ENCODE measurements at places on chromosomes 6 and 20.

DNA sequence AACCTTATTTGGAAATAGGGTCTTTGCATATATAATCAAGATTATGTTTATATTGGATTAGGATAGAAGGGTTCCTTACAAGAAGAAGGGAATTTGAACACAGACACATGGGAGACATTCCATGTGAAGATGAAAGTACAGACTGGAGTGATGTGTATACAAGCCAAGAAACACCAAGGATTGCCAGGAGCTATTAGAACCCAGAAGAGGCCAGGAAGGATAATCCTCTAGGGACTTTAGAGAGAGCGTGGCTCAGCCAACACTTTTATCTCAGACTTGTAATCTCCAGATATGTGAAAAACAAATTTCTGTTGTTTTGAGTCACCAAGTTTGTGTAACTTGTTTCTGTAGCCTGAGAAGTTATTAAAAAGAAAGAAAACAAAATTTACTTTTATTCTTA, 1173.9 kb upstream of the CITED2 start:
- DNase-seq: no peak

DNA sequence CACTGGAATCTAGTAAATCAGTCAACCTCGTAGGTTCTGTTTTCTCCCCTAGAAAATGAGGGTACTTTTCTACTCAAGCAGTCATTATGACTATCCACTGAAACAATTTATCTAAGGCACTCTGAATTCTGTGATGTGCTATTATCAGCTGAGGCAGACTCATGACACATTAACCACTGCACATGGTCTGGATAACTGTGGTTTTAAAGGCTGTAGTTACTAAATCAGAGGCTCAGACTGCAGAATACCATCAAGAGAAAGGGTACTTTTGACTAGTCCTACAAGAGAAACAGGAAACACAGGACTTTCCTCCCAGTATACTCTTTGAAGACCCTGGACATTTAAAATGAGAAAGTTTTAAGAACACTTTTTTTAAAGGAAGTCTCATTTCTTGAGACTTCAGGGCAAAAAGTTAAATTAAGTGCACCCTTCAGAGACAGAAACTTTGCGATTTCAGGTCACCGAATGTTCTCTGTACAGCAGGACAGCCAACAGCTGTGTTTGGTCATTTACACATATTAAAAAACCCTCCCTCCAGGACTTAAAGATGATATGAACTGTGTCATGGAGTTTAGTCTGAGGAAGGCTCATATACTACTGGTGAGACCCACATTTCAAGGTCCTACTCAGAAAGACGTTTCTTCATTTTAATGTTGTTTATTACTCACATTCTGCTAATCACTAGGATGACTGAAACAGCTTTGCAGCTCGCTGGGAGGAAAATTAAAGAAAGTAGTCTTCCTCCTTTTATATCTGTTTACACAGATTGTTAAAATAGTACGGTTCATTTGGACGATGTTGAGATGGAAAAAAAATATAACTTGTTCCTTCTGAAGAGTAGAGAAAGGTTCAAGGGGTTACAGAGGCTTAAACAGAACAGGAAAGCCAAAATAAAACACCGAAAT, 19.9 kb downstream of the ATXN1 start:
- no peak for DNase-seq

- DNase-seq: no peak
Measured at GRCh38 chr6:71589254-71589653, 297.1 kb upstream of the RIMS1 start.

DNA sequence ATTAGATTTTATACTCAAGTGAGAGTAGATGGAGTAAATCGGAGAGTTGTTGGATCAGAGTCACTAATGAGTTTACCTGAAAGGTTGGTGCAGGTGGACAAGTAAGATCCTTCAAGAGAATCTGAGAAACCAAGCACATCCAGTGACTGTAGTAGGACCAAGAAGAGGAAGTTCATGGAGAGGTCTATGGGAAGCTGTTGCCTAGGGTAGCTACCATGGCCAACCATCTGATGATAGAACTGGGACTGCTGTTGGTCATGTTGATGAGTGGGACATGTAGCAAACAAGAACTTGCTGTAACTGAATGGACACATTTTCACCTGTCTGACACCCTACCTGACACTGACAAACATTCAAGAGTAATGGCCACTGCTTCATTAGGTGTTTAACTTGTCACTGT, 11.3 kb upstream of the ADGB start:
- no peak for DNase-seq

DNA sequence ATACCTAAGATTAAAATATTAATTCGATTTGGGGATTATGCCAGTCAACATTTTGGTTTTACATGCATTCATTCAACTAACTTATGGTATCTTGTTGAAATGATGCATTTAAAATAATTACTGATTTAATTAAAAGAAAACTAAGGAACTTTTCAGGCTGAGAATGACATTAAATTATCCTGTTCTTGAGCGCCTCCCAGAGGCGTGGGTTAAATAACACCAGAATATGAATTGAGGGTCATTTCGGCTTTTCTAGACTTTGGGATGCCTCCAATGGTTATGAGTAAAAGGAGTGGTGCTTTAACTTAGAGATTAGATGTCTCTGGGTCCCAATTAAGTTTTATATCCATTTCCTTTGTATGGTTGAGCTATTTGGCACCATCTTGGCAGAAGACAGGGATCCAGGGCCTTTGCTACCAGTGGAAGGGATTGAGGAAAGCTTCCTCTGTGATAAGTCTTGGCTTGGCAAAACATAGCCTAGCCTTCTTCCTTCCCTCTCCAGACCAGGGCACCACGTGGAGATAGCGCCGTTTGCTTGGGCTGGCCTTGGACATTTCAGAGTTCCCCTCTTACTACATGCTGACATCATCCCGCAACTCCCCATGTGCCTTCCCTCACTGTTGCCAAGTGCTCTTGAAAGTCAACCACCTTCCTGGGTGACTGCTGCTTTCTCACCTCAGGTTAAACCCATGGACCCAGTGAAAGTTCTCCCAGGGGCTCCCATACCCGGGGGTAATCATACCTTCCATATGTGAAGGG, 28.7 kb downstream of the GNAS start:
- no peak for DNase-seq

DNA sequence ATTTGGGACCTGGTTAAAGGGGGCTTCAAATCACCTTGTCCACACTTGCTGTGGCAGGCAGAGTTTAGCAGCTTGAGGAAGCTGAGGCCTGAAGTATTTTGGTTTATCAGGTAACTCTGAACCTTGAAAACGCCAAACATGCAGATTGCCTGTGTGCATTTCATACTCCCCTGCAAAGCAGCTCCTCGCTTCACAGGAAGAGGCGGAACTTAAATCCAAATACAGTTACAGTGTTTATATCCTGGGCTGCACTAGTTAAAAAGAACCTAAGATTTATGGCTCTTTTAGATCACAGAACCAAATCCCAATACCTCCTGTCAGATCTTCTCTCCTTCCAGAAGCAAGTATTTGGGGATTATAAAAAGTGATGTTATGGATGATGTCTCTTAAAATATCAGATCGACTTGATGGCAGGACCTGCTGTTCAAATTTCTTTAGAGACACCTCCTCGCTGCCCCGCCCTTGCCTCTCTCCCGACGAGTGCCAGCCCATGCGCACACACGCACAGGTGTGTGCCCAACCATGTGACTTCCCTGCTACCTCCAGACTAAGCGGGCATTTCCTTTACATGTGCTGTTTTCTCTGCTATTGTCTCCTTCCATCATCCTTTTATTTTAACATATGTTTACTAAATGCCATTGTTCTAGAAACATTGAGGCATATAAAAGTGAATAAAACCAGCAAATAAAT, 224.6 kb upstream of the FOXQ1 start:
- no peak for DNase-seq

DNA sequence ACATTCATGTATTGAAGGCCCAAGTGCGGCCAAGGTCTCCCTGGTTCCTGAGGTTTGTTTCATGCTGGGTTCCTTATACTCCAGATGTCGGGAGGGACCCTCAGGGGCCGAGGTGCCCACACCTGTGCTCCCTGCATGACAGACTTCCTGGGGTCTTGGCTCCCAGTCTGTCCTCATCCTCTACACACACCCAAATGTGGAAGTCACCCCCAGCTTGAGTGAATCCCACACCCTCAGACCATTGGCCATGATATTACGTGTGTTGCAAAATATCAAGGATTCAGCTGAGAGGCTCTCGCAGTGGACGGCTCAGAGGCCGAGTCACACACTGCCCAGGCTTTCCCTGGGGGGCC, 82.2 kb upstream of the DUSP22 start:
- DNase-seq: no peak

- DNase-seq: no peak
Measured at GRCh38 chr6:91744566-91744965, 1157.7 kb upstream of the MAP3K7 start.

DNA sequence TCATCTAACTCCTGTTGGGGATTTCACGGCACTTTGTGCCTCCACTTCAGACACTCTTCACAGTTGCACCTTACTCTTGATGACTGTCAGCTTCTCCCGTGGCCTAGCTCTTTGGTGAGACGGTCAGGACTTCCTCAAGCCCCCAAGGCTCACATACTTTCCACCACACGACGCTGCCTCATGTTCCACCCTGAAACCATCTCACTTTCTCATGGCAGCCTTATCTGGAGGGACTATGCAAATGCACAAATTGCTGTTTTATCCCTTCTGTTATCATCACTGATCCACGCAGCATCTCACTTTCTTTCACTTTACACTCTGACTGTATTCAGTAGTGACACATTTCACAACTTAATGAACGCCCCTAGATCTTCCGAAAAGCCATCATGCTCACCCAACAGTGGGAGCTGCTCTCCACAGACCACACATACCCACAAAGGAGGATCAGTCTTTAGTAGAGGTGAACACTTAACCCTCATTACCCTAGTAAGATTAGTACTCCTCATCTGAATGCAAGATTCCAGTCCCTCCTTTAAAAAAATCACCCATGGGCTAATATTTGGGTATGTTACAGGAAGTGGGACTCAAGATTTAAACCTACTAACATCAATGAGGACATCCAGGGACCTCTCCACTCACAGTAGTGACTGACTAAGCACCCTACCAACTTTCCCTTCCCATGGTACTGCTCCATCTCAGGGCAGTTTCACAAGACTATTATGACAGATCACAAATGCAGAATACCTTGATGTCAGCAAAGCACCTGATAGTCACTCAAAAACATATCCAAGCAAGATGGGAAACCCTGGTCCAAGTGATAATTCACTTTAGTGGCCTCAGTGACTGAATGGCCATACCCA, 35.4 kb downstream of the FYN start:
- no peak for DNase-seq

- no peak for DNase-seq
Measured at GRCh38 chr6:48184648-48185047, 73.7 kb upstream of the PTCHD4 start.

GRCh38 chr6:157244780-157245179, 78.5 kb downstream of the TMEM242 start:
- DNase-seq: no peak

- DNase-seq: no peak
Measured at GRCh38 chr6:121515630-121516265, 80.3 kb downstream of the GJA1 start.

DNA sequence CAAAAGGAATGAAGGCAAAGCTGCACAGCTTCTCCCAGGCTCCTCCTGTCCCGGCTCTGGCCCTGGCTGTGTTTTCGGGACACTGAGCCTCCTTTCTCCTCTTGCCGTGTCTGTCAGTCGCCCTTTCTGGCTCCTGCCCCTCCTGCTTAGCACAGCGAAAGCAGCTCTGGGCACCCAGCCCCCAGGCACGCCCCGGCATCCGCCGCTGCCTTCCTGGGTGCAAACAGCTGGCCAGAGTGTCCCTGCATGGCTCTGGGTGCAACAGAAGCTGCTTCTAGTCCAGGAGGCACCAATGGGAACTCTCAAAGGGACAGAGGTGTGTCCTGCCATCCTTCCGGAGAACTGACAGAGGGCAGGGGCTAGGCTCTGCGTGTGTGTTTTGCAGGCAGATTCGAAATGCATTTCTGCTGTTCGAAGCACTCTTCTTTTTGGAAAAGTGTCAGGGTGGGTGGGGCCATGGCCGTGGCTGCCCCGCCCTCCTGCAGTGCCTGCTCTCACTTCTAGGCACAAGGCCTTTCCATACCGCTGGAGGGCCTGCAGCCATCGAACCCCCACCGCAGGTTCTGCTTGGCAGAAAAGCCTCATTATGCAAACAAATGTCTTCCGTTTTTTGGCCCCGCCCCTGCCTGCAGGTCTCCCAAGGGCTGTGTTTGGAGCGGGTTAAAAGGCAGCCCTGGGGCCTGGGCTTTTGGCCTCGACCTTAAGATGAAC, 15.5 kb downstream of the COL9A3 start:
- no peak for DNase-seq

DNA sequence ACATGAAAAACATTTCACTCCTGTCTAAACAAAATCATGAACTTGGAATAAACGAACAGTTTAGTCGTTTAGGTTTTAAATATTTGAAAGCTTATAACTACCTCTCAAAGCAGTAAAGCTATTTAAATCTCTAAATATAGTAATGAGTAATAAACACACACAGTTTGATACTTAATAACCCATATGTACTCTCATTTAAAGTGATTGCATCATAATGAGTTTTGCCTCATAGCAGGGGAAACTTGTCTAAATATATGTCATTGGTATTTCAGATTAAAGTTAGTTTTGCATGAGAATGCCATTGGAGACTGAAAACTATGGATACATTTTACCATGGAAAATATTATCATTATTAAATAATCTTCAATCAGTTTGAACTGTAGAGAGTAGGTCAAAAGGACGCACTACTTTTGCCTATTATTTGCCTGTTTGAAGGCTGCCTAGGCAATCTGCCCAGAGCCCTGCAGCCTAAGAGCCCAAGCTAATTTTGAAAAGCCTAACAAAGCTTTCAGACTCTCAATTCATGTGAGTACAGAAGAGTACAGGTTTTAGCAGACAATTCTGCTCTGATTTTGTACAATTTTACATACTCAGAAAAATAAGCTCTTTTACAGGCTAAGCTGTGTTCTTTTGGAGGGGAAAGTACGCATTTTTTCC, 632.8 kb downstream of the HACE1 start:
- DNase-seq: no peak

- no peak for DNase-seq
Measured at GRCh38 chr20:10611357-10611756, 62.4 kb downstream of the JAG1 start.

- no peak for DNase-seq
Measured at GRCh38 chr20:1890469-1891262, 4.5 kb upstream of the SIRPA start.

DNA sequence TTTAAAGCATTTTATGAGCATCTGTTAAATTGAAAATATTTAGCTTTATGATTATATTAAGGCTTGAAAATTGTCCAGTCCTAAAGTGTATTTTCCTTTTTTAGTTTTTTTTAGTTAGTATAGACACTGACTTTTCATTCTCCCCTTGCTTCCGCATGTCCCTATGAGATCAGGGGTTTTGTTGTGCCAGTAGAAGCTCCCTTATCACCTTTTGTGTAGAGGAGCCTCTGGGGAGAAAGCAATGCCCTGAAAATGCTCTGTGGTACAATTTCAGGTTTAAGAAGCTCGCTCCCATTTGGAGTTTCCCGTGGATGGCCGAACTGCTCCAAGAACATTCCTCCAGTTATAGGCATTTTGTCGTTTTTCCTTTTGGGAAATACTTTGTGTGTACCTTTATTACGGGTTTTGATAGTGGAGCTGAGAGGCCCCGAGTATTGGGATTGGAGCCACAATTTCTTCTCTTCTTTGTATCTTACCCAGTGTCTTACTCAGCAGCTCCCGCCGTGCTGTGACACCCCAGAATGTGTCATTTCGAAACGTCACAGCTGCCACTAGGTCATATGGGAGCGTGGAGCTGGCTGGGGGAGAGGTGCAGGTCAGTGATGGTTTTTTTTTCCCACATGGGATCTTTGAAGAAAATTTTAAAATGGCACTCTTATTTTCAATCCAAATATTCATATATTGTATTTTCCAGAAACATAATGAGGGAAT, 49.9 kb downstream of the RPRD1B start:
- DNase-seq: no peak

- no peak for DNase-seq
Measured at GRCh38 chr6:14126191-14126590, 8.6 kb downstream of the CD83 start.
